ENCODE measurements at places on chromosomes 5 and 9.

DNA sequence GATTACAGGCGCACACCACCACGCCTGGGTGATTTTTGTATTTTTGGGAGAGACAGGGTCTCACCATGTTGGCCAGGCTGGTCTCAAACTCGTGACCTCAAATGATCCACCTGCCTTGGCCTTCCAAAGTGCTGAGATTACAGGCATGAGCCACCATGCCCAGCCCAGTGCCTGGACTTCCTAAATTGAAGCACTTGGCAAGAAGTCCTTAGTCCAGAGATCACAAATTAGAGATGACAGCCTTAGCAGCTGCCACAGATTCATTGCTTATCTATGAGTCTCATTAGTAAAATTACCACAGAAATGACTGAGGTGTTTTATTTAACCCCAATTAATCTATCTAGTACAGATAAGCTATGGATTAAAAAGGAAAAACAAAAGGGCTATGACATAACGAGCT lies 19.2 kb downstream of the EFCAB9 start:
- DNase-seq: no peak

- no peak for DNase-seq
Observed at GRCh38 chr9:113628621-113629020, 165.1 kb downstream of the RGS3 start.

- peak; percentile 80 for DNase-seq
Observed at GRCh38 chr9:131395157-131396098, 1.5 kb downstream of the PRRC2B start.

- no peak for DNase-seq
Observed at GRCh38 chr5:173333925-173334661, 5.9 kb upstream of the STC2 start.

GRCh38 chr5:134465816-134466240 lies 54.1 kb upstream of the CDKN2AIPNL start:
- peak; percentile 57 for DNase-seq

DNA sequence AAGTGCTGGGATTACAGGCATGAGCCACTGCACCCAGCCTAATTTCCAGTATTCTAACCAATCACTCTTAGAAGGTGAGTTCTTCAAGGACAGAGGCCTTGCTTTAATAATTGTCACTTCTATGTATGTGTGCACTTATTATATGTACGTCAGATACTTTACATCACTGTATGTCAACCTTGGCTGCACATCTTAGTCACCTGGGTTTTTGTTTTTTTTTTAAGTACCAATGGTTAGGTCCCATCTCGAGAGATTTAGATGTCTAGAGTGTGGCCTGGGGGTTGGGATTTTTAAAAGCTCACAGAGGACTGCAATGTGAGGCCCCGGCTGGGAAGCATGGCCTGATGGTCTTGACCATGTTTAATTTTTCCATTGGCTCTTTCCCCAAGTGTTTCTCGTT lies 9.9 kb upstream of the GM2A start:
- no peak for DNase-seq

- no peak for DNase-seq
Observed at GRCh38 chr9:12993466-12993865, 218.6 kb downstream of the LURAP1L start.

GRCh38 chr9:22278426-22278825 lies 168.2 kb upstream of the DMRTA1 start:
- no peak for DNase-seq

- DNase-seq: no peak
Observed at GRCh38 chr5:4831325-4831724, 308.8 kb upstream of the ADAMTS16 start.

DNA sequence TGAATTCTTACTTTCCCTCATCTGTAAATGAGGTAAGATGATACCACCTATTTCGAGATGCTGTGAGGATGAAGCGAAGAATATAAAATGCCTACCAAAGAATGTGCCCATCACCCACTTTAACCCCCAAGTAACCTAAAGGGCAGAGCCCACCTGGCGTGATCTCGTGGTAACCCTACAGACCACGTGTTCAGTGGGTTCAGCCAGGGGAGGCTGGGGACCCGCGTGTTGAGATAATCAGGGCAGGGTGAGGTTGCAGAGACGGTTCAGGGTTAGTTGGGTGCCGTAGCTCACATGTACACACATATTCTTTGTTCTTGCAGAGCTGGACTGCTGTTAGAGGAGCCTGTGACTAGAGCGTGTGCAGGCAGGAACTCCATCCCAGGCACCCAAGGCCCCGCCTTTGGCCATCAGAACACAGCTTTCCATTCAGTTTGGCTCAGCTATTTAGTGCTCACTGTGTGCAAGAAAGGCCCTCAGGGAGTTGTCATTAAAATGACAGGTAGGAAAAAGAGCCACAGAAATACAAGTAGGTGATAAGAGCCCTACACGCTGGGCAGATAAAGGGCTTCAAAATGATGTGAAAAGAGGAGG lies 56.5 kb upstream of the HAND1 start:
- no peak for DNase-seq

DNA sequence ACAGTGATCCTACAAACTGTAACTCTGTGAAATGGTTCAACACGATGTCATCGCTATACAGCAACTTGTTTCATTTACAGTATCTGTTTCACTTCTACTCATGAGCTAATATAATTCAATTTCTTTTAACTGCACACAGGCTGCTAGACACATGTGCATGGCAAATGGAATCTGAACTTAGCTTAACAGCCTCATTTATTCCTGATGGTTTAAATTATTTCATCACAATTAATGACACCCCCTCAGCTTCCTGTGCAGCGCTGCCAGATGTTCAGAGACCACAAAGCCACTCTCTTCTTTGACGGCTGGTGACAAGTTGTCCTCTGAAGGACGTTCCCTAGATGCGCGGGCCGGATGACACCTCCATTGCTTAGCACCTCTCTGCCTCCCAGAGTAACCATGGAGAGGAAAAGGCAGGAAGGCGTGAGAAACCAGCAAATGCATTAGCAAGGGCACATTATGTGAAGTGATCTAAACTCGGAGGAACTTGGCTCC lies 191.1 kb downstream of the BNC2 start:
- DNase-seq: no peak

DNA sequence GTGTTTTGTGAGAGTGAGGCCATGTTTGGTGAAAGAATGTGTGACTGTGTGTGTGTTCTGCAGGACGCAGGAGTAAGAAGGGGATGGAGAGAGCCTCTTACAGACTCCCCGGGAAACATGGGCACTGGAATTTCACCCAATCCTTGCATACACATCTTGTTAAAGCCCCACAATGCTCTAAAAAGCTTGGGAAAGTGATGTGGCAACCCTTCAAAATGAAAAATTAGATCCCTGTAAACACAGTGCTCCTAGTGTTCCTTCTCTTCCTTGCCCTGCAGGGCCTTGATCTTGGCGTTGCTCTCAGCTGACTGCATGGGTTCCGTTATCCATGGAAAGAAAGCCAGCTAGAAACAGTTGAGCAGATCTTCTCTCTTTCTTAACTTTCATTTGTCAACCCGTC lies 701.7 kb downstream of the SEMA5A start:
- no peak for DNase-seq

DNA sequence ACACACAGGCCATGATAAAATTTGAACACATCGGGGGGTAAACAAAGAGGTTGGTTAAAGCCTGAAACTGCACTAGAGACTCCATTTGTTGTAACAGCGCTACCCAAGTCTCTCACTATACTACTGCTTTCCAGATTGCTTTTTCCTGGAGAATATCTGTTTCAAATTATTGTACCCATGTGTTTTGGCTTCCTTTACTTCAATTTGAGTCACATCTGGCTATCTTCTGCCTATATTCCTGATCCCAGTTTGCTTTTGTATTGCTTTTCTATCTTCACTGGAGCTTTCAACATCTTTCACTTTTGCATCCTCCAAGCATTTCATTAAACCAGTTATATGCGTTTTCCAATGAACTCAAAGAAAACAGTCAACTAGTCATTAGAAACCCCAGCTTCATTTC lies 404.7 kb downstream of the MLLT3 start:
- no peak for DNase-seq

- no peak for DNase-seq
Observed at GRCh38 chr5:129511291-129511690, 51.2 kb downstream of the ADAMTS19 start.

GRCh38 chr9:129656795-129657390 lies 8.6 kb upstream of the PRRX2 start:
- DNase-seq: no peak

- DNase-seq: peak; percentile 19
Observed at GRCh38 chr9:120904978-120905301, 21.7 kb downstream of the TRAF1 start.

DNA sequence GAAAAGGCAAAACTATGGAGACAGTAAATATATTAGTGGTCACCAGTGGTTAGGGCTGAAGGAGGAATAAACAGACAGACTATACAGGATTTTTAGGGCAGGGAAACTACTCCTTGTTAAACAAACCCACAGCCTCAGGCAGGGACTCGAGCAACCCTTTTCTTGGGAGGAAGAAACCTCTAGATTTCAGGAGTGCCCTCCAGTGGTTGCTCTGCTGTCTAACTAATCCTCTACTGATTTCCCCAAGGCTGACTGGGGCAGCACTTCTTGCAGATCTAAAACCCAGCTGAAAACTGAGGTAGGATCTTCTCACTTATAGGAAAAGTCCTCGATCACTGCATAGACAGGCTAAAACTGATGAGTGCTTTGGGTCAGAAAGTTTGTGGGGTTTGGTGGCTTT lies 176.8 kb downstream of the ISOC1 start:
- DNase-seq: no peak

DNA sequence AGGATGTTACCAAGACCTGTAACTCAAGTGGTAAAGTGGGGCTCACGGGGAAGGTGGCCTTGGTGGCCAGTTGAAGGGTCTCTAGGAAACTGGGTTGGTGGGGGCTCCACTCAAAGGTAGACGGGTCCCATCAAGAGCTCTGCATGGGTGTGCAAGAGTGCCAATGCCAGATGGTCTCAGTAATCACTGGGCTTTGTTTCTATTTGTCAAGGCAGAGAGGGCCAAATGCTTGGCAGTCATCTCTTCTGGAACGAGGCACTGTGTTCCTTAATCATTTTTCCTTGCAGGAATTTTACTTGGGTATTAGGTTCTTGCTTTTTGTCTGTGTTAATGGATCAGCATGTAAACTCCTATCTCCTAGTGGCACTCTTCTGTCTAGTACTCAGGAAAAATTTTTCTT lies 220.8 kb downstream of the DIRAS2 start:
- DNase-seq: no peak

- no peak for DNase-seq
Observed at GRCh38 chr9:132571806-132572600, 10.4 kb upstream of the BARHL1 start.

DNA sequence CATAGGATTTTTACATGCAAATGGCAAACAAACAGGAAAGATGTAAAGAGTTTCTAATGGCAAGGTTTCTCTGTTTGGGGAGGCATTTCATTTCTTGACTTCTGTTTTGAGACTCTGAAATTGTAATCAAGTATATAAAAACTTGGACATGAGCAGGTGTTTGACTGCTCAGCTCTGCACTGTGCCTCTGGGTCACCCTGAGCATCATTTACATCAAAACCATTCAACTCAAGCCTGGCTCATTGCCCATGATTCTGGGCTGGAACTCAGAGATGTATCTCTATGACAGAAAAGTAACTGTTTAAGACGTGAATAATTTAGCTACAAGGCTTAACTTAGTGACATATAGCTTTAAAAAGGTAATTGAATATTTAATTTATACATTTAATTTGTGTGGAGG lies 1402.4 kb upstream of the NUDT12 start:
- no peak for DNase-seq

DNA sequence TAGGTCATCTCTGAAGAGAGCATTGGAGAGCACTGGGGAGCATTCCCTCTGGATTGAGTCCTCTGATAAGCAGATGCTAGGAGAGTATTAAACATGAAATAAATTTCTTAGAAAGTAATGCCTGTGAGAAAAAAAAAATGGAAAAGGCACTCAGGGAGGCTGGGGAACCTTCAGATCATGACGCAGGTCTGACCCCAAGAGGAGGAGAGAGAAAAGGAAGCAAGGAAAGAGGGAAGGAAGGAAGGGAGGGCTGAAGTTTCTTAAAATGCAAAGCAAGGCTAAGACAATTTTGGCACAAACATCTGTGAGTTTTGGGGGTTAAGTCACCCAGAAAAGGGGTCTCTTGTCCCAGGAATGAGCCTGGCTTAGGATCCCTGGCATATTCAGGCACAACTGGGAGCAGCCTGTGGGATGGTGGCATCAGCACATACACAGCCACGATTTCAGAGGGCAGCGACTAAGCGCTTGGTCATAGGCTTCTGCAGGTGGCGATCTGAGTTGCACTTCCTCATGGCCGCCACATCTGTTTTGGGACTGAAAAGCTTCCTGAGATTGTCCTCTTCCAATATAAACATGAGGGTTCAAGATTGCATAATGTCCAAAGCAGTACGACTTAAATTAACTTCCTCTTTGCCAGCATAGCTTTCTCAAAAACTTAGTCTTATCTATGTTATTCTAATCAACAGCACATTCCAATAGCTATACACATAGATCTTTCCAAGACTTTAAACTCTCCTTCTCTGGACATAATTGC lies 692.7 kb downstream of the DNAH5 start:
- no peak for DNase-seq

- DNase-seq: no peak
Observed at GRCh38 chr5:28065656-28066055, 1027.3 kb upstream of the CDH9 start.

GRCh38 chr5:54944364-54944763 lies 41.0 kb downstream of the ESM1 start:
- DNase-seq: peak; percentile 68

- no peak for DNase-seq
Observed at GRCh38 chr9:32991897-32992594, 9.4 kb downstream of the APTX start.

GRCh38 chr5:172723508-172723907 lies 47.5 kb downstream of the DUSP1 start:
- no peak for DNase-seq

DNA sequence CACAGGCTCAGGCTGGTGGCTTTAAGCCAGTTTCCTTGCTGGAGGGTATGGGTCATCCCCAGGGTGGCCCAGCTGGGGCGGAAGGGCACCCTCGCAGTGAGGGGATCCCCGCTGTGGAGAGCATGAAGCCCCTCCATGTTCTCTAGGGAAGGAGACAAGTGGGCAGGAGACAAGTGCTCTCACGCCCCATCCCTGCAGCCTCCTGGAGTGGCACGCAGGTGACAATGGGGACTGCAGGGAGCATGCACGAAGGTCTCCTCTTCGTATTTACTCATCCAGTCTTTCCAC lies 83.3 kb downstream of the GTF3C4 start:
- DNase-seq: no peak

DNA sequence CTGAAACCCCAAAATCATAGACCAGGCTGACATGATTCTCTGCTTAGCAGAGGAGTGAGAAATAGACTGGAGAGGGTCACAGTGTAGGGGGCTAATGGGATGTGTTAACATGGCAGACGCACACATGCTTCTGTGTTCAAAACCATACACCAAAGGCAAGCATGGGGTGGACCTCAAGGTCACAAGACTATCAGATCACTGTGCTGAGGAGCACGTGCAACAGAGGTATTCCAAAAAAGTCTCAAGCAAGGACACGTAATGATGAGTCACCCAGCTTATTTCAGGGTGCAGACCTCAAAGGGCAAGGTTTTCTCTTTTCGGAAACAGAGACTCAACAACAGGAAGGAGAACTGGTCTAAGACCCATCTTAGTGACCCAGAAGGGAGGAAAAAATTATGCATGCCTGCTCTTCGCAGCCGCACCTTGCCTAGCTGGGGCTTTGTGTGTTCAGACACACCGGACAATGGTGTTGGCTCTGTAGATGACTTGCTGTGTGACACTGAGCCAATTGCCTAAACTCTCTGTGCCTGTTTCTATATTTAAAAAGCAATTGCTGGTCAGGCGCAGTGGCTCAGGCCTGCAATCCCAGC lies 20.3 kb downstream of the WHRN start:
- peak; percentile 45 for DNase-seq

GRCh38 chr5:149537374-149537975 lies 13.8 kb downstream of the CSNK1A1 start:
- no peak for DNase-seq
